Endothelial cell (in vitro differentiated cells): ENCODE measurements at places on chromosomes 1 and 21. TPM values are rescaled to one million over a fixed set of nuclear protein-coding genes. Genes with fewer than 3 reads are reported as not detected.

- peaks cover 2% of the 10 kb centered on the region for H3K27me3 ChIP-seq
- peaks cover 5% of the 10 kb centered on the region for H3K36me3 ChIP-seq
- DNase-seq: no peak
- H3K4me3 ChIP-seq: no peak overlapping the region
- no peak overlapping the region for H3K27ac ChIP-seq
- peaks cover 4% of the 10 kb centered on the region for H3K4me1 ChIP-seq
Observed at GRCh38 chr1:19534281-19534680, 48.9 kb upstream of the CAPZB start.

GRCh38 chr1:79264975-79265818 lies 258.7 kb upstream of the ADGRL4 start:
- no peak for DNase-seq
- peaks cover 2% of the 10 kb centered on the region for H3K36me3 ChIP-seq
- H3K27me3 ChIP-seq: no peaks in the 10 kb centered on the region
- no peak overlapping the region for H3K27ac ChIP-seq
- no peak overlapping the region for H3K4me3 ChIP-seq

- H3K36me3 ChIP-seq: no peaks in the 10 kb centered on the region
- no peaks in the 10 kb centered on the region for H3K4me1 ChIP-seq
- H3K4me3 ChIP-seq: no peak overlapping the region
Observed at GRCh38 chr1:78715181-78715661, 65.6 kb downstream of the IFI44 start.

DNA sequence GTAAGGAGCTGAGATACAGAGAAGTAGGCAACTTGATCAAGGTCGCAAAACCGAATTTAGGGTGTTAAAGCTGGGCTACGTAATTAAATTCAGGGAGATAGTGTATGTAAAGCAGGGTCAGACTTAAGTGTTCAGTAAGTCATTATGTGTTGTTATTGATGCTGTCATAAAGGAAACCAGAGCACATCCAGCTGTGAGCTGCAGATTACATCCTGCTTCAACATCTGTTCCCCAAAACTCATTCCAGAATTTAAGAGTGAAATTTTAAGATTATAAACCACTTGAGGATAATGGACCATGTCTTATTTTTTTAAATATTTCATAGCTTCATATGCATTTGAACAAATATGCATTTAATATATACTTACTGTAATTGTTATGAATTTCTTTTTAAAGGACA lies 49.7 kb downstream of the IVNS1ABP start:
- H3K4me3 ChIP-seq: no peak overlapping the region
- no peaks in the 10 kb centered on the region for H3K36me3 ChIP-seq
- no peak overlapping the region for H3K27ac ChIP-seq
- H3K4me1 ChIP-seq: no peaks in the 10 kb centered on the region
- no peak for DNase-seq
- no peaks in the 10 kb centered on the region for H3K27me3 ChIP-seq

GRCh38 chr1:10068605-10069294 lies 36.0 kb downstream of the UBE4B start:
- peaks cover 21% of the 10 kb centered on the region for H3K4me1 ChIP-seq
- no peak for DNase-seq
- H3K27ac ChIP-seq: no peak overlapping the region
- H3K27me3 ChIP-seq: peaks cover 1% of the 10 kb centered on the region
- H3K36me3 ChIP-seq: no peaks in the 10 kb centered on the region
- H3K4me3 ChIP-seq: no peak overlapping the region

C4BPA gene
- not detected for total RNA-seq

CACNA1E gene
- 0.31 TPM for total RNA-seq
